Stromal cell of bone marrow (primary cell): ENCODE measurements at places on chromosomes 2 and 18.
A peak's percentile ranks its signal among the peaks of the same experiment; 100 is the strongest.

GRCh38 chr2:39942950-39943349 lies 163.9 kb upstream of the THUMPD2 start:
- DNase-seq, result peak; percentile 21

GRCh38 chr18:35268821-35269220 lies 21.2 kb downstream of the ZSCAN30 start:
- no peak for DNase-seq

DNA sequence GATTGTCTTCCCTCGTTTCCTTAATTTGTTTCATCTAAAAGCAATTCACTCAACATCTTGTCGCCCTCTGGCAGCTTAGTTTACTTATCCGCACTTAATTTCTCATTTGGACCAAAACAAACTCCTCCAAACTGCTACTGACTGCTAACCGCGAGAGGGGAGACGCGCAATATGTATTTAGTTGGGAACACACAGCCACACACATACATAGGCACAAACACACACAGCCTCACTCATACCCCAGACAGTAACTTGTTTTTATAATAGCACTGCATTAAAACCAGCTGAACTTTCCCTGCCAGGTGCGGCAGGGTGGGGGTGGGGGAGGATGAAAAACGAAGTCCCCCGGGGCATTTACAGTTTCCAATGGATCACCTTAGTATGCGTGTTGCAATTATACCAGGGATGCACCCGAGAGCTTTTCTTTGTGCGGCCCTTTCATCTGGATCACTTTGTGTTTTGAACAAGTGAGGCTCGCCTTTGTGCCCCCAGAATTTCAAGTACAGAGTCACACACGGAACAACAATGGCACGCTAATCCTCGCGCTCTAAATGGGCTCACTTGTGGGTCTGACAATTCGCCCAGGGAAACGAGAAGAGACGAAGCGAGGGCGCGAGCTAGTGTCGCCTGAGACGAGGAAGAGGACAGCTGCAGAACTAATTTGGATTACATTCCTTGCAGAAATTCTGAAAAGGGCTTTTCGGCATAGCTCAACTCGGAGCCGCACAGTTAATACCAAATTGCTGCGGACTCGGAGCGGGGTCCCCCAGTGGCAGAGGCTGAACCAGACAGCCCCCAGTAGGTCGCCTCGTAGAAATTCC lies 2.4 kb downstream of the ERBB4 start:
- DNase-seq, result no peak

DNA sequence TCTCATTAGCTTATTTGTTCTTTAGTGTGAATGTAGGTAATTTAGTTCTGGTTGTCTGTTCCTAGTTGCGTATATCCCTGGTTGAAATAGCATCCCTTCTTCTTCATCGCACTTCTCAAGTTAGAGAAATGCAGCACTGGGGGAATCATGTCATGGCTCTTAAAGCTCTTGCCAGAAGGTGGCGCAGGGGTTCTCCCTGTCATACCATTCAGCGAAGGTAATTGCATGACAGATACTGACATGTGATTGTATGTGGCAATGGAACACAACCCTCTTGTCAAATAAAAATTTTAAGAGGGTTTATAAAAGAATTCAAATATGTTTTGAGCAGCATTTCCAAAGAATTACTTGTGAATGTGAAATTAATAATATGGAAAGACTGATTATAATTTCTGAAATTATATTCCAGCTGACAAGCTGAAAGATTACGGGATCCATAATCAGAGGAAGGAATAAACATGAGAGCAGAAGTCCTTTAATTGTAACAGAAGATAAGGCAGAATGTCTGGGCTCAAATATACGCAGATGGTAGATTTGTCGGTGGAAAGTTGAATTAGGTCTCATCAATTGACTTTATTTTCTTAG lies 411.7 kb downstream of the DSEL start:
- peak; percentile 66 for DNase-seq

DNA sequence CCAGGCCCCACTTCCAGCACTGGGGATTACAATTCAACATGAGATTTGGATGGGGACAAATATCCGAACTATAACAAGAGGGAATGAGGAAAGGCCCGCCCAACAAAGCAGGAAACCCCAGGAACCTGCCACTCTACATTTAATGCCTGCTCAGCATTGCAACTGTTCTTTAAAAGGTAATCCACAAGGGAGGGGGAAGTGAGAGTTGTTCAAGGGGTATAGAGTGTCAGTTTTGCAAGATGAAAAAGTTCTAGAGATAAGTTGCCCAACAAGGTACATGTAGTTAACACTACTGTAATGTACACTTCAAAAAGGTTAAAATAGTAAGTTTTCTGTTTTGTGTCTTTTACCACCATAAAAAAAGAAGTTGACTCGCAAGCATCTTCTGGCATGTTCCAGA lies 137.6 kb downstream of the MBD2 start:
- DNase-seq, result no peak

GRCh38 chr18:25287106-25287505 lies 64.9 kb downstream of the ZNF521 start:
- no peak for DNase-seq

GRCh38 chr2:152330235-152330866 lies 4.6 kb upstream of the FMNL2 start:
- no peak for DNase-seq

DNA sequence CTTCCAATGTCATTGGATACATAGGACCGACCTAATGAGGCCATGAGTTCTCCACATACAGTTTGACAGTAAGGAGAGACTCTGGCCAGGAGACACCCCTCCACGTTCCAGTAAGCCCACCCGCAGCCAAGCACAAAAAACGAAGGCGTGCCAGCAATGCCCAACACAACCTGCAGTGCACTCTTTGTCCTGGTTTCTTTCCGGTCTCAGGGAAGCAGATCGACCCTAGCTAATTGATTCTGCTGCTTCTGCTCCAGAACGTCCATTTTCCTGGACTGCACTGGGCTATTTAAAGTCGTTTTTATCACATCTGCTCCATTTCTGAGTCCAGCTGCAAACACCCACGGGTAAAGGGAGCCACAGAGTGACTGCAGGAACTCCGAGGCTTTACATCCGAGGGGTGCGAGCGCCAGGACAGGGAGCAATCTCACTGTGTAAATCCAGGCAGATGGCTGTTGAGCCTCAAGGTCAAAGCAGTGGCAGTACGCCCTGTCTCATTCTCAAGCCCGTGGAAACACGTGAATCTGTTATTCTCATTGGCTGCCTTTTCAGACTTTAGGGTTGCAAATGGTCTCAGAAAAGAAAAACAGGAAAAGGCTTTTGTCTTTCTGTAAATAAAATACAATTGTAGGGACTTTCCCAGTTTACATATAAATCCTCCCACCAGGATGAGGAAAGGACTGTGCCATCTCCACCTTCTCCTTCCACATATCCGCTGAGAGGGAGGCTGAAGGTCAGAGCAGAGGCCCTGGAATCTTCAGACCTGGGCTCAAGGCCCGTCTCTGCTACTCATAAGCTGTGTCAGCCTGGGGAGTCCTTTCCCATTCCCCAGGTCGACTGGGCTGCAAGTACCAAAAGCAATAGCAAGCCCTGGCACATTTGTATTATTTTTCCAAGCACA lies 40.7 kb downstream of the TMEM163 start:
- no peak for DNase-seq

DNA sequence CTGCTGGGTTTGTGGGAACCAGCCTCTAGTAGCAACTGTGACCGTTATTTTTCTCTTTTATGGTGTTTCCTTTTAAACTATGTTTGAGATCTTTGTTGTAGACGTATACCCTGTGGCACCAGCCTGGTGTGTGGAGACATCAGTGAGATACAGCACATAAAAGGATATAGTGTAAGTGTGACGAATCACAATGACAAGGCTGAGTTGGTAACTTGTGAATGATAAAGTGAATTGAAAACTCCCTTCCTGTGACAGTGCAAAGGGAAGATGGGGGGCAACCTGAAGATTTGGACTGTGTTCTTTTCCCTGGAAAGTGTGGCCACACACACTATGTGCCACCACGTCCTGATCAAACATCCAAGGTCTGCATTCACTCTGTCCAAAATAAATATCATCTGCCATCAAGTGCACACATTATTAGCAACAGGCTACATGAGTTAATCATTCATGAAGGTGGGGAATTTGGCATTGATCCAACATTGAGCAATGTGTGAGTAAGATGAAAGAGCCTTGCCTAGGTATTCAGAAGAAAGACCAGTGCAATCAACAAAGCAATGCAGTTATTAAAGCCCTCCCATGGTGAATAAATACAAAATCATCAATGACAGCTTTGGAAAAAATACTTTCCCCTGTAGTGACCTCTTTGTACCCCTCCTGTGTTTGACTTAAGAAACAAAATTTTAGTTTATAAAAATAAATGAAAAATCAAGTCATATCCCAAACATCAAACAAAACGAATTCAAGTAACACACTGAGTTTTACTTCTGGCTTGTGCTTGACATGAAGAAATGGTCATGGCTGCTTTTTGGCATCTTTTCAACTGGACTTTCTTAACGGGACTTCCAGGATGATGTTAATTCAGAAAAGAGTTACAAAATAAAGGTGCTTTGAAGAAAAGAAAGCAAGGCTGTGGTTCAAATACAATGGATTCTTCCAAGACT lies 1280.5 kb upstream of the ZEB2 start:
- no peak for DNase-seq

GRCh38 chr2:27306573-27307286 lies 1.5 kb downstream of the UCN start:
- no peak for DNase-seq

- no peak for DNase-seq
These were observed 316.5 kb downstream of the SOX11 start for GRCh38 chr2:6008726-6009125.

DNA sequence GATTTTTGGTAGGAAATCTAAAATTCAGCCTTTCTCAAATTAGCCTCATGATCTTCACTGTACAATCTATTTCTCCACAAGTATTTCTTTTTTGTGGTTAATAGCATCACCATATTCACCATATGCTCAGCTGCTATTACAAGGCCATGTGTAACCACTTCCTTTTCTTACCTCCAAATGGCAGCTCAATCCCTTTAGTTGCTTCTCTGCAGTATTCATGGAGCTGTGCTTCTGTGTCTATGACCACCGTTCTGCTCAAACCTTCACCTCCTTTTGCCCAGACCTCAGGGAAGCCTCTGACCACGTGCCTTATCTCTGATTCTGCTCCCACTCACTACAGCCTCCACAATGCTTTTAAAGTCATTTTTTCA lies 126.7 kb upstream of the TMEM200C start:
- no peak for DNase-seq

- DNase-seq, result peak; percentile 61
These were observed 13.4 kb downstream of the CNOT9 start for GRCh38 chr2:218582076-218582475.

GRCh38 chr2:23545811-23546210 lies 160.8 kb downstream of the KLHL29 start:
- DNase-seq, result no peak

DNA sequence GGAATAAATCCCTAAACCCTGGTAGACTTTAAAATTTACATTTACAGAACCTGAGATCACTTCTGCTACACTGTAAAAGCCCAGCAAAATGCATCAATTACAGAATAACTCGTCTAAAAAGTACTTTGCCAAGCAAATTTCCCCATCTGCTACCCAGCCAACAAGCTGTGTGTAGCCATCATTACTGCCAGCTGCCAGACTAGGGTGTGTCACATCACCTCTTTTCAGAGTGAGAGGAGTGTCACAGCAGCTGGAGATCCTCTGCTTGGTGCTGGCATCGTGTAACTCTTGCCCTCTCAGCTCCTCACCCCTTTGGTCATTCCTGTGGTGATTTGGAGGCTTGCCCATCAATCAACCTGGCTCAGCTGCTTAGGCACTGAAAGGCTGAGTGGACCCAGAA lies 340.4 kb upstream of the MMADHC start:
- DNase-seq, result no peak

DNA sequence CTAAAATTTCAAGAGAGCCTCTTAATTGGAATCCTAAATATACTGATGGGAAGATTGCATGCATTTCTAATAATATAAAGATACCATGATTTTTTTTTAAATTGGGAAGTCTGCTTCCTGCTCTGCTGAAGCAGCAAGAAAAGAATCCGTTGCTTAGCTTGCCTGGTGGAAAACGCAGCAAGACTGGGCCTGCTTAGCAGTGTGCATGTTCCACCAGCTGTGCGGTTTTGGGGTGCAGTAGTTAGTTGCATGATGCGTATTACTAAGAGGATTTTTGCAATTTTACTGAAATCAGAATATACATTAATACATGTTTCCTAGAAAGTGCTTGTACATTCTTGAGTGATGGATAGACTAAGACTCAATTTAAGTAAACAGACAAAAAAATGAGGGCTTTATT lies 319.9 kb downstream of the CMPK2 start:
- no peak for DNase-seq

- DNase-seq, result no peak
These were observed 14.8 kb upstream of the CLASP1 start for GRCh38 chr2:121664086-121664485.

GRCh38 chr2:102258386-102259074 lies 52.8 kb upstream of the IL1RL1 start:
- DNase-seq, result peak; percentile 93

DNA sequence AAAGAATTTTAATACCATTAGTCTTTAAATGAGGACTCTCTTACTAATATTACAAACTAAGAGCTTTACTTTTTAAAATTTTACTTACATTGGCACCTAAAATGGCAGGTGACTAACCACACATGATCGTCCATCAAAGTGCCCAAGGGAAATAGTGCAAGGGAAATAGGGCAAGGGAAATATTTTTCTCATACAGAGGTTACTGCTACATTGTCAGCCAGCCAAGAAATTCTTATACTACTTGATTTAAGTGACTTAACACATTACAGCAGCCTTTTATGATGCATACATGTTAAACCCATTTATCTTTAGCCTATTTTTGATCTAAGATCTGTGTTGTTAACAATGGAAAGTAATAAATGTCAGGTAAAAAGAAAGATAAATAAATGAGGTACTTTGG lies 587.2 kb upstream of the PKDCC start:
- DNase-seq, result peak; percentile 3

- DNase-seq, result no peak
These were observed 41.5 kb downstream of the PRELID3A start for GRCh38 chr18:12449051-12449785.

DNA sequence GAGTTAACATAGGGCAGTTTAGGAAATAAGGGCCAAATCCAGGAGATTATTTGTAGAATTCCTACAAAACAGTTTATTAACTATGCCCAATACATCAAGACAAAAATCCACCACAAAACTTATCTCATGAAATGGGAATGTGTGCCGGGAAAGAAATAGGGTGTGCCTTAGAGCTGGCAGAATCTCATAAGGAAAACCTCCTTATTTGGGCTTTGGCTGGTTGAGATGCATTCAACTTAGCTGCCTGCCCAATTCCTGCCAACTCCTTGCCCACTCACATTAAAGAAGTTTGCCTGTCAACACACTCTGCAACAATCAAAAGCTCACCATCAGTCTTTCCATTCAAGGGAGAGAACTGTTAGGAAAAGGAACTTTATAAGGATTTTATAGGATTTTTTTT lies 500.6 kb downstream of the SATB2 start:
- DNase-seq, result peak; percentile 22

DNA sequence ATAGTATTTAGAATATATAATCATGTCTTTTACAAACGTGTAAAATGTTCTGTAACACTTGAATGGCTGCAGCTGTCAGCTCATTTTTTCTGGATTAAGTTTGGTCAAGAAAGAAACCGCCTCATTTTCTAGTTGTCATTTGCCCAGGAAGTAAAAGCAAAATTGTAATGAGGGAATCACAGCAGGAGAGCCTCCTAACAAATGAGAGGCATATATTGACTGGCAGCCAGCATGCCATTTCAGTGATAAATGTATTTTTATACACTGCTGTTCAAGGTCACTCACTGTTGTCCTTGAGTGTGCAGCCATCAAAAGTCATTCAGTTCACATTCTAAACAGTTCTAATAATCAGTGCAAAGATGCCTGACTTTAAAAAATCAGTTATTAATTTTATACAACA lies 144.3 kb upstream of the BOD1L2 start:
- no peak for DNase-seq
